ENCODE measurements at places on chromosomes 13 and 19.

DNA sequence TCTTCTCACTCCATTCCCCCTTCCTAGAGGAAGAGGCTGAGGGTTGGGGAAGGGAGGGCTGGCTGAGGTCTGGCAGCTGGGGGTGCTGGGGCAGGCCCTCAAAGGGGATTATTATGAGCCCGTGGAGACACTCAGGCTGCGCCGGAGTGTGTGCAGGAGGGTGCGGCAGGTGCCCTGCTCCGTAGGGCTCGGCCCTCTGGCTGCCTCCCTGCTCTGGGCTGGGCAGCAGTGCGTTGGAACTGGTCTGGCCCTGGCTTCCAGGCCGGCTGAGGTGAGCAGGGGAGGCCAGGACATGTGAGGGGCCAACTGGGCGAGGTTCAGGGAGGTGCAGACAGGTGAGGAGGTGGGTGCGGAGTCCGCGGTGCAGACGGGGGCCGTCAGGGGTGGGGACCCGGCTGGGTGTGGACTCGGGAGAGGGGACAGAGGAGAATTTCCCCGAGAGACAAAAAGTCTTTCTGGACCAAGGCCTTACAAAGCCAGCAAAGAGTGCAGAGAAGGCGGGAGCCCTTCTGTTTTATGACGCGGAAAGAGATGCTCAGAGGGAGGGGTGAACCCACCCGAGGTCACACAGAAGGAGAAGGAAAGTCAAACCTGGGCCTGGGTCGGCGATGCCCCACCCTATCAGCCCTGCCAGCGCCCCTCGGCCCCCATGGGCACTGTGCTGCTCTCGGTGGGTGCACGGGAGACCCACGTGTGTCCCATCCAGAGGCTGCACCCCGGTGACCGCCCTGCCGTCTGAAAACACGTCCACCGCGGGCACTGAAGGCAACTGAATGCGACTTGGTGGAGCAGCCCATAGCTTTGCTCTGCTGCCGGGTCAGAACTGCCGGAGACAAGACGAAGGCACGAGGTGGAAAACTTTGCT, 31.0 kb downstream of the PIP5K1C start:
- no peak for DNase-seq

DNA sequence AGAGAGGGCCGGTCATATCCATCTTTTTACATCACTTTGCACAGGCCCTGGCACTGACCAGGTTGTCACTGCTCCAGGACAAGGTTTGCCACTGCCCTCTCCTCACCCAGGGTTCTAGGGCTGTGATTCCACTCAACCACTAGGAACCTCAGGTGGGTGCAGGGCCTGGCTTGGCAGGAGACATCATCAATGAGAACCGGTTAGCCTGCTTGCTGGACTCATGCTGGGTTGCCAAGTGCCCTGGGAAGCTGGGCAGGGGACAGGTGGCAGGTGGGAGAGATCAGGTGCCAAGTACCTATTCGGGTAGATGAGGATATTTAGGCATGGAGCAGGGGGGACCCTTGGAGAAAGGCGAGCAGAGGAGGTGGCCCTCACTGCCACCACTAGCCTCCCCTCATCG, 4.2 kb upstream of the CERS4 start:
- DNase-seq, result no peak

DNA sequence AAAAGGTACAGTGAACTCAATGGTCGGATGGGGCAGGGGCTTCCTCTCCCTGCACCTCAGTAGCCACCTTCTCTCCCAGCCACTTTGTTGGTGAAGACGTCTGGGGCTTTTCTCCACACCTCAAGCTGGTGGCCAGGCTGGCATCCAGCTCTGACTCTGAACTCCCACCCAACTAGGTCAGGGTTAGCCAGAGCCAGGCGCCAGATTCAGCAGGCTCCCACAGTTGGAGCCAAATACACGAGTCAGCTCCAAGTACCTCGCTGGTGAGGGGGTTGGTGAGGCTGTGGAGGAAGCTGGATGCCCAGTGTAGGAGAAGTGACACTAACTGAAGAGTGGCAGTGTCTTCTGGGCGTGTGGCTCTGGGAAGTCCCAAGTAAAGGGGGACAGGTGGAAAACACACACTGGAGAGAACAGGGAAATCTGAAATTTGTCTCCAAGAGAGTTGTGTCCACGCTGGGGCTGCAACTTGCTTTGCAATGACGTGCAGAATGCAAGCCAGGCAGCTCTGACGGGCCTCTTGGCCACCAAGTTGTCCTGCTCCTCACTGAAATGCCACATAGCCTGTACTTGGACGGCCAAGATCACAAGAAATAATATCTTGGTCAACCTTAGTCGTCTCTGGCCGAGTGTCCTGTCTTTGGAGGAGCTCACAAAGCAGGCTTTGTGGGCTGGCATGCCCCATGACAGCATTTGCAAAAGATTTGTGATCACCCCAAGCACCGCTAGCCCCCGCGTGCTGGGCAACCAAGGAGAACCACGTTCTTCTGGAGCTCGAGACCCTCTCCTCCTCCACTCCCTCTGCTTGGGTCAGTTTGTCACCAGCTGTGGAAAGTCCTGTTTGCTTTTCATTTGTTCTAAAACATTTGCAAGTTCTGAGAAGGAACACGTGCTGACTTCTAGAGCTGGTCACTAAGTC, 18.1 kb downstream of the SLC7A1 start:
- no peak for DNase-seq

GRCh38 chr19:30107251-30107650, 165.2 kb downstream of the URI1 start:
- no peak for DNase-seq

GRCh38 chr13:114235697-114236096, 1.0 kb downstream of the CDC16 start:
- no peak for DNase-seq

GRCh38 chr19:3243819-3244700, 19.6 kb downstream of the CELF5 start:
- no peak for DNase-seq

GRCh38 chr13:33480561-33480960, 195.0 kb upstream of the STARD13 start:
- no peak for DNase-seq

GRCh38 chr19:33434886-33435705, 61.6 kb downstream of the CEBPG start:
- no peak for DNase-seq

GRCh38 chr19:10744253-10744798, 26.4 kb downstream of the DNM2 start:
- no peak for DNase-seq

- DNase-seq, result no peak
Measured at GRCh38 chr19:7908742-7909461, 5.2 kb downstream of the MAP2K7 start.

DNA sequence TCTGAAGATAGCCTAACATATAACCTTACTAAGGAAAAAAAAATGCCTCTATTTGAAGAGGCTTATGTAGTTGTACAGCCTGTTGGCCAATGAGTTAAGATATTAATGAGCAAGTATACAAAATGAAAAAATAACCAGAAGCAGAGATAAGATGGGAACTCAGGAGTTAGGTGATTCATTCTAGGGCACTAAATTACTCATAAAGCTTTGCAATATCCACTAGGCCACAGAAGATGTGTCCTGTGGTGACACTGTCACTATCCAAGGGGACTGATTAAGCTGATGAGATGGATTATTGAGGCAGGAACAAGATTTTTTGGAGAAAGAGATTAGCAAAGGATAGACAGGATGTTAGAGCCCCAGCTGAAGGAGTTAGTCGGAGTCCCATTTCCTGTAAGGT, 99.6 kb downstream of the LIG4 start:
- no peak for DNase-seq

DNA sequence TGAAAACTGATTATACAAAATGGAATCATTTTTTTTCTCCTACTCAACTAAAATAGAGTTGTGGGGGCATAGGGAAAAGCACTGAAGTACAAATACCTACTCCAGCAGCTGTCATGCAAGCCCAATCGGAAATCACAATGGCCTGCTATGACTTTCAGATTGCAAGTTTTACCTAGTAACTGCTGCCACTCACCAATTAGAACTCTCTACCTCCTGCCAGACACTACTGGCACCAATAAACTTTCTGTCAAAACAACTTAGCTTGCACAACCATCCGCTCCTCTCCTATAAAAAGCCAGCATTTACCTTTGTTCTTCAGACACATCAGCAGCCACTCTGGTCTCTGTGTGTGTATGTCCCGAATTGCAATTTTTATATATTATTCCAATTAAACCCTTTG, 9.3 kb upstream of the TRPC4 start:
- no peak for DNase-seq

DNA sequence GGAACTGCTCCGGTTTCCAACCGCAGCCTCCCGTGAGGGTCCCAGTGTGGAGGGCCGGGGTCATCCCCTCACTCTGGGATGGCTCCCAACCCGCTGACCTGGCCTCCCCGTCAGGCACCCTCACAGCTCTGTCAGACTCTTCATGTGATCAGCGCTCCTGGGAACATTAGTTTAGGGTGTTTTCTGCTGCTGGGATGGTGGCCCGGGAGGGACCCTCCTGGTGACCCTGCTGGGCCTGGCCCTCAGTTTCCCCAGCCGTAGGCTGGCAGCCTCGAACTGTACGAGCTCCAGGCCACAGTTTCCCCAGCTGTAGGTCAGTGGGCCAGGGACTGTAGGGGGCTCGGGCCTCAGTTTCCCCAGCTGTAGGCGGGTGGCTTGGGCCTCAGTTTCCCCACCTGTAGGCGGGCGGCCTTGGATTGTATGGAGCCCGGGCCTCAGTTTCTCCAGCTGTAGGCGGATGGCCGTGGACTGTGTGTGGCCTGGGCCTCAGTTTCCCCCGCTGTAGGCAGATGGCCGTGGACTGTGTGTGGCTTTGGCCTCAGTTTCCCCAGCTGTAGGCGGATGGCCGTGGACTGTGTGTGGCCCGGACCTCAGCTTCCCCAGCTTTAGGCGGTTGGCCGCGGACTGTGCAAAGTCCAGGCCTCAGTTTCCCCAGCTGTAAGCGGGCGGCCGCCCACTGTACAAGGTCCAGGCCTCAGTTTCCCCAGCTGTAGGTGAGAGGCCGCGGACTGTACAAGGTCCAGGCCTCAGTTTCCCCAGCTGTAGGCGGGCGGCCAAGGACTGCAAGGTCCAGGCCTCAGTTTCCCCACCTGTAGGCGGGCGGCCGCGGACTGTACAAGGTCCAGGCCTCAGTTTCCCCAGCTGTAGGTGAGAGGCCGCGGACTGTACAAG, 1.3 kb upstream of the PTBP1 start:
- DNase-seq, result no peak

GRCh38 chr13:113537205-113537604, 46.7 kb upstream of the DCUN1D2 start:
- DNase-seq, result no peak

- peak; percentile 87 for DNase-seq
Measured at GRCh38 chr19:52601025-52601973, 31.2 kb downstream of the ZNF701 start.
